Ecto neural progenitor cell (in vitro differentiated cells): ENCODE measurements at places on chromosomes 3 and 15.

DNA sequence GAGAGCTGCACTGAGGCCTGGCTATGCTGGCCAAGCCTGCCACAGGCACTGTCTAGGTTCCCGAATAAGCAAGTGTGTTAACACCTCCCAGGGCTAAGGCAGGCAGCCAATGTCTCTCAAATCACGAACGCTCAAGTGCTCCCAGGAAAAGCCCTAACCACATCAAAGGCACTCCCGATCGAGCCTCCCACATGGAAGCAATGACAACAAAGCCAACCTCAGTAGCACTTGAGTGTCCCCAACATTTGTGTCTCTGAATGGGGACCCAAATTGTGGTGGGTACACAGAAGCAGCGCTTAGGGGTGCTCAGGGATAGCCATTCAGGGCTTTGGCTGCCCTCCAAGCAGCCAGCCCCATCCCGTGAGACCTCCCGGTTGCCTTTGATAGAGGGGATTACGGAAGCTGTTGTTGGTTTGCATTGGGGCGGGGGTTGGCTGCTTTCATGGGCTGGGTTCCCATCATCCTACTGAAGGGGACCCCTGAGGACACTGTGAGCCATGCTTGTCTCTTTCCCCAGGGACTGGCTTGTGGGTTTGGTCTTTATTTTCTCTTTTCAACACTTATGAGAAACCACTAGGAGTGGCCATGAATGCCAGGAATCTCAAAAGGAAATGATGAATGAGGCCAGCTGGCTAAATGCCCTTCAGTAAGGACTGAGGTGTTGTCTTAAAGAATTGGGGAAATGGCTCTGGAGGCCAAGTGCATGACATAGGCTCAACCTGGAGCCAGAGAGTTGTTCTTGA lies 234.1 kb upstream of the FEZF2 start:
- no peak for DNase-seq

- DNase-seq, result no peak
These were observed 84.1 kb downstream of the TP63 start for GRCh38 chr3:189714991-189715961.

DNA sequence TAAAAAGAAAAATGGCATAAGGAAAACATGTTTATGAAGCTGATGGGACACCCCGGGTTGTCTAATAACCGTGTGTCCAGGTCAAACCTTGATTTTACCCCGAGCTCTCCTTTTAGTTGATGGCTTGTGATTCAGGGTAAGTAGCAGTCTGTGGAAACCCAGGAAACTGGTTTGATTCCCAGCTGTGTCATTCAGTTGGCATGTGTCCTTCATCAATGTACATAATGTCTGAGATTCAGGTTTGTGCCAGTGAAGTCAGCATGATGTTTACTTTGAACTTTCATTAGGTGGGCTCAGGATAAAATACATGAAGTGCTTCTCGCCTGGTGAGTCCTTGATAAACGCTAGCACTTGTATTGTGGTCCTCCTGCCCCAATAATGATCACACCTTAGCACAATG lies 4.3 kb upstream of the COPG1 start:
- DNase-seq, result no peak

DNA sequence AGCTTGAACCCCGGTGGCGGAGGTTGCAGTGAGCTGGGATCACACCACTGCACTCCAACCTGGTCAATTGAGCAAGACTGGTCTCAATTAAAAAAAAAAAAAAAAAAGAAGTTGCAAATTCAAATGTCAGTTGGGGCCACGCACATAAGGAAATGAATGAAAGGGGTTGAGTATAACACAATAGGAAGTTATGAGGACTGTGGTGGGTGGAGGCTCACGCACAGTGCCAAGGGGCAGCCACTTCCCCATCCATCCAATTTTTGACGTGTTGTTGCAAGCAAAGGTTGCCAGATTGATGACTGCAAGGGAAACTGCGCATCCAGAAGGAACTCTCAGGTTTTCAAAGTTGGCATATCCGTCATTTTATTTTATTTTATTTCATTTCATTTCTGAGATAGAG lies 532.2 kb downstream of the NTRK3 start:
- DNase-seq, result no peak

GRCh38 chr3:128408693-128409623 lies 57.7 kb downstream of the DNAJB8 start:
- no peak for DNase-seq

- no peak for DNase-seq
These were observed 173.0 kb downstream of the SHQ1 start for GRCh38 chr3:72675243-72675642.

DNA sequence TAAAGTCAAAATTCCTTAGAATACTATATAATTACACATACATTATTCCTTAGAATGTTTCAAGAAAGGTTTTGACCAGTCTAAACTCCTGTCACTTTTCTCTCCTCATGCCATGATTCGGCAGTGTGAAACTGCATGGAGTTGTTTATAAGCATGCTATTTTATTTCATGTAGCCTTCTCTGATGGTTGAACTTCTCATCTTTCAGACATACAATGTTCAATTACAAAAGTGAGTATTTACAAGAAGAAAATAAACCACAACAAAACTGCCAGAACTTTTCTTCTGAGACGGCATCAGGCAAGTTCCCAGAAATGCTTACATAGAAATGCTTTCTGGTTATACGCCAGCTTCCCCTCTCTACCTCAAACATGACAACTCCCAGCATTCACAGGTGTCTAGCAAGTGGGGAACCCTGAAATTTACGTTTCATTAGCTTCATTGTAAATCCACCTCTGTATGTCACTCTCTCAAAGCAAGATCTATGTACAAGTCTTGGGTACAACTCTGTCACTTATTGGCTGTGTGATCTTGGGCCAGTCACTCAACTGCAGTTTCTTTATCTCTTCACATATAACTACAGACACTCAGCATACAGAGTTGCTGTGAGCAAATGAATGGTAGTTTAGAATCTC lies 42.7 kb downstream of the HDGFL3 start:
- DNase-seq, result no peak

- no peak for DNase-seq
These were observed 50.9 kb upstream of the ALCAM start for GRCh38 chr3:105315815-105316214.

GRCh38 chr3:156038869-156039268 lies 81.5 kb upstream of the KCNAB1 start:
- DNase-seq, result no peak

GRCh38 chr15:74937272-74937589 lies 642 bp downstream of the COX5A start:
- DNase-seq, result no peak

- no peak for DNase-seq
These were observed 183.8 kb upstream of the THBS1 start for GRCh38 chr15:39396979-39397615.

- DNase-seq, result no peak
These were observed 18.9 kb upstream of the GOLGB1 start for GRCh38 chr3:121768452-121768851.
